ENCODE measurements at places on chromosomes 7 and 10.

DNA sequence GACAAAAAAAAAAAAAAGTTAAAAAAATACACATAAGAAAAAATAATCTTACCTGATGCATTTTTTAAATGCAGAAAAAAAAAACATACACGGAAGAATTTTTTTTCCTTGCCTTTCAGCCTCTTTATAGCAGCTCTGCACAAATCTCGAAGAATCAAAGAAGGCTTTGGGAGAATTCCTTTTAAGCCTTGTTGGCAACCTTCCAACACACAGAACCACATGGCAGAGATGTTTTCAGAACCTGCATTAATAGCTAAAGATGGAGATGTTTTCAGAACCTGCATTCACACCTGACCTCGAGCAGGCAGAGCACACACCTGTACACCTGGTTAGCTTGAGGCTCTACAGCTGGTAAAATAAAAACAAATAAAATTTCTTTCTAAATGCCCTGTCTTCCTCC lies 65.6 kb downstream of the DOCK4 start:
- DNase-seq, result no peak

GRCh38 chr7:67760971-67761370 lies 764.3 kb downstream of the TYW1 start:
- no peak for DNase-seq

DNA sequence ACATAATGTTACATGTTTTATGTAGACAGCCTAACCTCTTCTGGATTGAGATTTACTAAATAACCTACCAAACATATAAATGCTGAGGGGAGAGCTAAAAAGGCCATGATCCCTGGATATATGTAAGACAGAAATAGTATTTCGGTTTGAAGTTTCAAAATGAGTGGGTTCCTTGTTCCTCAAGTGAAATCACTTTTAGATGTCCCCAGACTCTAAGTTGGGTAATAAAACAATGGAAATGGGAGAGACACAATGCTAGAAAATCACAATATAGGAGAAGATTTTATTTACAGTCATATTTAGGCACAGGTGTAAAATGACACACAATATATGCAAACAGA lies 56.5 kb downstream of the SHTN1 start:
- no peak for DNase-seq

- no peak for DNase-seq
Observed at GRCh38 chr10:11358011-11358410, 253.4 kb downstream of the USP6NL start.

DNA sequence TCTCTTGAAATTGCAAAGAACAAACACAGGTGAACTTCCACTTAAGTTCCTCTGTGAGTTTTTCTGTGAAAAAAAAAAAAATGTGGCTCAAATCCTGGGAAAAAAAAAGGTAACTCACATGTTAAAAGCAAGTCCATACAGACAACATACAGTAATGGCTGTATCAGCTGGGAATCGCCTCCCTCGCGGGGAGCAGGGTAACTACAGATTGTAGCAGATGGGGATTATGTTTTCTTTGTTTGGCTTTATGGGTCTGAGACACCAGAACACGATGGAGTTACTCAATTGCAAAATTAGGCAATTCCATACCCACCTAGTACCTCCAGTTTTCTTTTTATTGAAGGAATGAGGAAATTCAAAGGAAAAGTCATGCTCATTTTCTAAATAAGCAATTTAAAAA lies 42.3 kb downstream of the FEZF1 start:
- no peak for DNase-seq

DNA sequence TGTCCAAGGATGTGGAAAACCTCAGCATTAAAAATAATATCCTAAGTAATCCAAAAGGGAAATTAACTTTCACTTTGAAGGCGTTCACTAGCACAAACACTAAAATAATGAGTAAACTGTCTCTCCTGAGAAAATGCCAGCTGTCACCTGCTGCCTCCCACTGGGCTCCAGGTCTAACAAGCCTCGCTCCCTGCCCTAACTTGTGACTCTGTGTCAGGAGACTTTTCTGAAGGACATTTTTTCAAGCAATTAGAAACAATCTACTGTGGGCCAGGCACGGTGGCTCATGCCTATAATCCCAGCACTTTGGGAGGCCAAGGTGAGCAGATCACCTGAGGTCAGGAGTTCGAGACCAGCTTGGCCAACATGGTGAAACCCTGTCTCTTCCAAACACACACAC lies 72.8 kb upstream of the GLCCI1 start:
- no peak for DNase-seq

- DNase-seq, result peak; percentile 46
Observed at GRCh38 chr10:5629303-5630111, 36.9 kb downstream of the ASB13 start.

DNA sequence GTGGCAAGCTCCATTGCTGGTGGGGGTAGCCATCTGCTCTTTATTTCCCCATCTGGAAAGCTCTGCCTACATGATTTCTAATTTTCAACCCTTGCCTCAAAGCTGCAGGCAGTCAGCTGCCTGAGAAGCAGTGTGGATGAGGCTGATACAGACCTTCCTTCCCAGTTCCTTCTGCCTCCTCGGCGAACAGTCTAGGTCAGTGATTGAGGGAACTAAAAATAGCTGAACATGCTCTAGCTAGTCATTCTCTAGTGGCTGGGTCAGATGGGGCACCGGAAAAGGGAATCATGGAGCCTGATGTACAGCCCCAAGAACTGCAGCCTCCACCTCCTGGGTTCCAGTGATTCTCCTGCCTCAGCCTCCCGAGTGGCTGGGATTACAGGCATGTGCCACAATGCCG lies 48.7 kb downstream of the NAMPT start:
- DNase-seq, result no peak

GRCh38 chr10:133529576-133529946 lies 2.4 kb downstream of the CYP2E1 start:
- DNase-seq, result no peak

DNA sequence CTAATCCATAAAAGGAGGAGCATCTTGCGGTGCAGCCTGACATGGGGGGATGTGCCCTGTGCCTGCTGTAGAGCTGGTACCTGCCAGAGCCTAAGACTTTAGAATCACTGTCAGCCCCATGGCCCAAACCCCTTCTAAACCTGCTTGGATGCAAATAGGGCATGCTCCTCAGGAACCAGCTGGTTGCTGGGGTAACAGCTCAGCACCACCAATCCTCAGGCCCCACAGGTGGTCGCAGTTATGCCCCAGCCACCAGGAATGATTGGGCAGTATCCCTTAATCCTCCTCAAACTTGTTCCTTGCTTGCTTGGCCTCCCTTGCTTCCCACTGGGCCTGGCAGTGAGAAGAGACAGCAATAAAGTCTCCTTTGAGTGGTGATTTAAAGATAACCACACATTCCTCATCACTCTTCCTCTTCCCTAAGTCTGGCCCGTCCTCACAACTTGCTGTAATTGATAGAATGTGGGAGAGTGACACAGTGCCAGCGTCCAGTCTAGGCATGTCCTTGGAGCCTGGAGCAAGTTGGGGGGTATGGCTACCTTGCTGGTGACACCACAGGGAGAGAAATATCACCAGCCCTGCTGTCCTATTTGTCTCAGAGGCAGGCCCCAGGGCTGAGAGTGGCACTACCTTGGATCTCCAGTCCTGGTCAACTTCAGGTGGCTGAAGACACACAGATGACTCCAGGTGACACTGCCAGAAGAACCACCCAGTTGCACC lies 43.0 kb downstream of the VSTM4 start:
- no peak for DNase-seq

DNA sequence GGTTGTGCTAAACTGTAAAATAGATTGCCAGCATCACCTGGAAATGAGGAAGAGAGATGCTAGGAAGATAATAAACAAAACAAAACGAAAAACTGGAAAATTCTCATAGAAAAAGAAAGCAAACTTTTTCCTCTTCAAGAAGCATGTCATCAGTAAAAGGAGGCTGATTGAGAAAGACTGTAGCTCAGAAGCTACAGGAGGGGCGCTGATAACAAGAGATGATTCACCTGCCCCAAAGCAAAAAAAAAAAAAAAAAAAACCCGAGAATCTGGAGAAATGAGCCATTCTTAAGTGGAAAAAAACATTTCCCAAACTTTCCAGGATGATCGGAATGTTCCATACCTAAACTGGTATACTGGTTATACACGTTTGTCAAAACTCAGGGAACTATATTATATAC lies 130.5 kb upstream of the C1QL3 start:
- no peak for DNase-seq

DNA sequence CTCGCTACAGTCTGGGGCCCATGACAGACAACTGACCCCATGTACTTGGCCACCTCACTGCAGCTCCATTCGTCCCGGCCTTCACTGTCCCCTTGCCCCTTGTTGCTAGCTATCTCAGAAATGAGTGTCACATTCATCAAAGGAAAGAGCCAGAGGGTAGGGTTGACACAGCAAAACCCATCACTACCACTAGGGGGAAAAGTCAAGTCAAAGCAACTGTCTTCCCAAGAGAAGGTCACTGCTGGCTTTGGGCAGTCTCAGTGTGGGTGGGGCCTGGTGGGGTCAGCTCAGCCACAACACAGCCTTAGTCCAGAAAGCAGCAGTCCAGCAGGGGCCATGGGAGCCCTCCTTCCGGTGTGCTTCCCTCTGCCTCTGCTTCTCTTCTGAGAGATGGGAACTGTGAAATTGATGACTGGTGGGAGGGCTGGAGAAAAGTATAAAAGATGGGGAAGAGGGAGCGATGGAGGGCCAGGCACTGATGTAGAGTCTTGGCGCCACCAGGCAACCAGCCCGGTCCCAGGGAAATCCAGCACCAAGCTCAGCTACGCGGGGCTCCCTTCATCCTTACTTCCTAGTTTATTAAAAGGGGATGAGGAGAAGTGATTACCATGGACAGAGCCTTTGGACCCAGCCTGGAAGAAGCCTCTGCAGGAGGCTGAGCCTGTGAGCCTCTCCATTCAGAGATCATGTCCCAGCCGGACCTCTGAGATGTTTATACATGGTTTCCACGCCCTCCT lies 58.0 kb downstream of the PLXNA4 start:
- DNase-seq, result no peak

DNA sequence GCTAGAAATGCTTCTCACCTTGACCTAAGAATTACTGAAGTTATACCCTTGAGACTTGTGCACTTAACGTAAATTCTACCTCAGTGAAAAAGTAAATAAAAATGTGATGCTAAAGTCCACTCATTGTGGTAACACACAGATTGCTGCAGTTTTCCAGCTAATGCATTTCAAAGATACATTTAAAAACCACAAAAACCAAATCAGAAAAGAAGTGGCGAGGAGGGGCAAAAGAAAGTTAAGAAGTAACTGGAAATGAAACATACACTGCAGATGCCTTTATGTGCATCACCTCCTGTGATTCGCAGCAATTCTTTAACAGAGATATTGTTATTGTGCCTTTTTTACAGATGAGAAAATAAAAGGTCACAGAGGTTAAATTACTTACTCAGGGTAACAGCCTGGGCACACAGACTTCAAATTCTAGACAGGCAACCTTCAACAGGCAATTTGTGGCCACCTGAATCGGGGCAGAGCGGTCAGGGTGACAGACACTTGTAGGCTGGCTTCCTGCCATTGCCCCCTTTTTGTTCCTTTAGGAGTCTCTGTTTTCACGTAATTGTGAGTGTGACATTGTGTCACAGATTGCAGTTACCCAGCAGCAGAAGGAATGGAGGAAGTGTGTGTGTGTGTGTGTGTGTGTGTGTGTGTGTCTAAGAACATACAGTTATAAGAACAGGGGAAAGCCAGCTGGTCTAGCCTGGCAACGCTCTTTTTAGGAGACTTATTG lies 1.9 kb downstream of the WIPF3 start:
- no peak for DNase-seq

- no peak for DNase-seq
Observed at GRCh38 chr10:101223274-101224059, 5.8 kb downstream of the LBX1 start.

GRCh38 chr10:99427566-99428190 lies 2.7 kb downstream of the GOT1 start:
- DNase-seq, result no peak

- DNase-seq, result no peak
Observed at GRCh38 chr10:58734116-58734515, 221.4 kb downstream of the BICC1 start.

- no peak for DNase-seq
Observed at GRCh38 chr10:49010295-49010694, 70.7 kb upstream of the LRRC18 start.

GRCh38 chr10:110352930-110353243 lies 48.2 kb upstream of the SMNDC1 start:
- DNase-seq, result no peak

DNA sequence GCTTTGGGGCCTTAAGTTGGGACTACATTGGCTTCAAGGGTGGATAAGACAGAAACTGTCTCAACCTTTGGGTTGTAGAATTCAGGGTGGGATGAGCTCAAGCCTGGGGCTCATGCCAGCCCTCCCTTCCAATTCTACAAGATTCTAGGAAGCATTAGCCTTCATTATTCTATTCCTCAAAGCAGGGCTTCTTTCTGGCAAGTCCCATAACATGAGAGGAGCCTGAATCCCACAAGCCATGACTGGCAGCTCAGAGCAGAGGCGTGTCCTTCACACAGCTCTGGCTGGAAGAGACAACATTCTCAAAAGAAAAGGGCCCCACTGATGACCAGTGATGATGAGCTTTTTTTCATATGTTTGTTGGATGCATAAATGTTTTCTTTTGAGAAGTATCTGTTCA lies 187.6 kb downstream of the PLXNA4 start:
- DNase-seq, result no peak

- no peak for DNase-seq
Observed at GRCh38 chr10:129966370-129966888, 2.4 kb upstream of the EBF3 start.

- DNase-seq, result peak; percentile 56
Observed at GRCh38 chr7:6272481-6273323, at the start of gene CYTH3. TSS of gene CYTH3 (minus strand) at chr7:6272624. CDS start at chr7:6272507, 117 bp downstream.

- no peak for DNase-seq
Observed at GRCh38 chr7:151707757-151708156, 169.2 kb downstream of the PRKAG2 start.

DNA sequence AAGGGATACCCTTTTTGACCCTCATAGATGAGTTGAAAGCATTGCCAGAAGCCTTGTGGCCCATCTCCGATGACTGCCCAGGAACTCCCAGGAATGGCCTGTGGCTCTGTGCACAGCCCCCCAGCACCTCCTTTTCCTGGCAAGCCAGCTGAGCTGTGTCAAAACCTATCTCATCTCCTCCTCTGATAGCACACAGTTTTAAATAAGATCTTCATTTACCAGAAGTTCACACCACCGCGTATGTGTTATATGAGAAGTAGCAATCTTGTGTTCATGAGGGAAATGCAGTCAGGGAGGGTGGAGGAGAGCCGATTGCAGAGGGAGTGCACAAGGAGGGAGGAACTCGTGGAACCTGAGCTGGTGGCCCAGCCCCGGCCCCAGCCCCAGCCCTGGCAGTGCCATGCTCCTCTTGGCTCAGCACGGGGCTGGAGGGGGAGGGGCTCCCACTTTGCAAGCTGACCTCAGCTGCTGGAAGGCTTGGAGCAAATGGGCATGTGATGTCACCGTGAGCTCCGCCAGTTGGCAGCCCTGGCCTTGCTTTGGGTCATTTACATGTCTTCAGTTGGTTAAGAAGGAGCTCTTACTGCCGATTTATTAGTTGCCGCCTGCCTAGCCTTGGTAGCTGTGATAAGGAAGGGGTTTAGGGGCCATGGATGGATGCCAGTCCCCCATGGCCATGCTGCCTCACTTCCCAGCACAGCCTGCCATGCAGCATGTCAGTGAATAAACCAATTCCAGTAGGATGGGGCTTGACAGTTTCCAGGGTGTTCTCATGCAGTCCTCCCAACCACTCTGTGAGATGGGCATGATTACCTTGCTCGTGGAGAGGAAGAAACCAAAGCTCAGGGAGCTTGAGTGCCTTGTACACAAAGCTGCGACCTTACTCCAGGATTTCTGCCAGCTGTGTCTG lies 20.0 kb downstream of the UNC5B start:
- DNase-seq, result no peak

- DNase-seq, result no peak
Observed at GRCh38 chr7:96508371-96508770, 186.5 kb upstream of the SLC25A13 start.
